ENCODE measurements at places on chromosomes 13 and 19. TPM values are rescaled to one million over a fixed set of nuclear protein-coding genes. Genes with fewer than 3 reads are reported as not detected.

The IZUMO4 gene
- total RNA-seq, result 2.0 TPM

The CYP2A7 gene
- total RNA-seq, result not detected

The CAMSAP3 gene
- total RNA-seq, result not detected

The CRLF1 gene
- 1.1 TPM for total RNA-seq

The FXYD1 gene
- total RNA-seq, result 1.6 TPM
